ENCODE measurements at places on chromosomes 3 and 15.

GRCh38 chr3:99869621-99870020, 52.0 kb downstream of the CMSS1 start:
- DNase-seq, result no peak

GRCh38 chr3:119161240-119161639, 12.2 kb upstream of the UPK1B start:
- no peak for DNase-seq

GRCh38 chr3:120125992-120126391, 31.7 kb upstream of the GSK3B start:
- no peak for DNase-seq

DNA sequence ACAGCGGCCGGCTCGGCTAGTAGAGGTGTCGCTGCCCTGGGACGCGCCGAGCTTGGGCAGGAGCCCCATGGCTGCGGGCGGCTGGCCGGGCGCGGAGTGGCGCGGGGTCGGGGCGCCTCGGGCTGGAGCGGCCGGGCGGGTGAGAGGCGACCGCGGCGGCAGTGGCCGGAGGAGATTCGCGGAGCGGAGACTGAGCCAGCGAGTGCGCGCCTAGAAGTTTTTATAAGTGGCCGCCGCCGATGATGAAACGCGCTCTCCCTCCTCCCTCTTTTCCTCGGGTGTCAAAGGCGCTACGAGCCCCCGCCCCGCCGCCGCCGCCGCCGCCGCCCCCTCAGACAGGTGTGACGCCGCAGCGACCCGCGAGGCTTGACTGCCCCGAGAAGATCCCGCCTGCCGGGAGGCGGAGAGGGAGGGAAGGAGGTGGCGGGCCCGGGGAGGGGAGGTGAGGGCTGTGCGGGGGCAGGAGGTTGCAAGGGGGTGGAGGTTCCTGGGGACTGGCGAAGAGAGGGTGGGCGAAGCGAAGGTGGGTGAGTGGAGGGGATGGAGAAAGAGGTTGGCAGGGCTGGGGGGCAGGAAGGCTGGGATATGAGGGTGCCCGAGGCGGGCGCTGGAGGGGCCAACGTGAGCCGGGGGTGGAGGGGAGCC, at the start of gene SLCO2A1:
SLCO2A1 (minus strand) TSS at position 192 of the 645 bp plus-strand sequence; CDS start at position 69, 123 bp downstream.
- DNase-seq, result peak; percentile 36

DNA sequence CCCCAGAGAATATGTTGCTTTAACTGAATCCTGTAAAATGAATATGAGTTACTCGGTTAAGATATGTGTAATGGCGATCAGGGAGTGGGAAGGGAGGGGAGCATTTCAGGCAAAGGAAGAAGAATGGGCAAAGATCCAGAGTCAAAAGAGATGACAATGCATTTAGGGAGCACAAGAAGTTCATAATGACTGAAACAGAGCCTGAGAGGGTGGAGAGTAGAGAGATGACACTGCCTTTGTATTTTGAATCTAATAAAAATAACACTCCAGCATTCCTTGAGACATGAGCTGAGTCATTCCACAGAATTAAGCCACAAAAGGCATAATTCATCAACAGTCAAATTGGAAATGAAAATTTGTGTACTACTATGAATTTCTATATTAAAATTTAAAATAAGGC, 105.3 kb upstream of the PEX5L start:
- DNase-seq, result no peak

Data from left renal pelvis (tissue), 4 donors.